ENCODE measurements at places on chromosomes 5 and 9.

DNA sequence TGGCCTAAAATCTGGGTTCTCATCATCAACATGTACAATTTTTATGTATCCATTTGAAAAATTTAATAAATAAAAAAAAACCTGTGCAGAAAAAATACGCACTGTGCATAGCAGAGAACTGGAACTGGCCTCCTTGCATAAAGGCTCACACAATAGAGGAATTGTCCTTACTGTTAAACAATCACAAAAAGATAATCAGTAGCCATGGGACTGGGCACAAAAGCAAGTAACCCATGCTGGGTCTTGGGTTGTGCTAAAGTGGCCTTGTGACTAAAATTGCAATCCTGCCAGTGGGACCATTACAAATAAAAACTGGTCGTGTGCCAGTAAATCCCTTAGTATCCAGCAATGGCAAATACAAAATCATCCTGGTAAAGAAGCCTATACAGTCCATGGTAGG, 1646.6 kb downstream of the MAT2B start:
- DNase-seq: no peak

DNA sequence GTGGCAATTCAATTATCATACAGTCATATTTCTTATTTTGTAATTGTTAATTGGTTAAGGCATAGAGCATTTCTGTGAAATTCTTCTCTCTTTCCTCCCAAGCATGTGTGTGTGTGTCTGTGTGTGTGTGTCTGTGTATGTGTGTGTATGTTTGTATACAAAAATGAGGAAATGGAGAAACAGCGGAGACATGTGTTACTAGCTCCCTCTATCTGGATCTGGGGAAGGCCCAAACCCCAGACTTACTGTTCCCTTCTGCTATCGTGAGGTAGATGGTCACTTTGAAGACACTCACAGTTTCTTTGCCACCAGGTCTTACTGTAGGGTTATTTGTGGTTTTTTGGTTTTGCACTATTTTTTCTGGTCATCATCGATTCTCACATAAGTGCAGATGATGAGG, 11.4 kb upstream of the C5orf63 start:
- DNase-seq: no peak

DNA sequence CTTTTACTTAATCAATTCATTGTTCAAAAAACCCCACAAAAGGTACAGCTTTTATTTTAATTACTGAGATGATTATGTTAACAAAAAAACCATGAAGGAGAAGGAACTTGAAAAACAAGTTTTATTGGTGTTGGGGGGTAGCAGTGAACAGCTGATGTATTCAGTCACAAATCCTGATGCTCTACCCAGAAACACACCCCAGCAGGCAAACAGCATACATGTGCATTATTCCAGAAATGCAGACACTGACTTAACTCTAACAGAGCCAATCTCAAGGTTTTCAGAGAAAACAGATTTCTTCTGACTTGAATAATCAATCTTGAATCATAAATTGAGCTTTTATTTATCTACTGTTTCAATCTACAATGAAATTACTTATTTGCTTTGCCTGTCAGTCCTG, 175.2 kb downstream of the ZSWIM6 start:
- DNase-seq: no peak

- DNase-seq: no peak
Measured at GRCh38 chr9:70156729-70157128, 102.0 kb upstream of the SMC5 start.
